OCI-M1 (cell line): ENCODE measurements at places on chromosomes 4 and X.

DNA sequence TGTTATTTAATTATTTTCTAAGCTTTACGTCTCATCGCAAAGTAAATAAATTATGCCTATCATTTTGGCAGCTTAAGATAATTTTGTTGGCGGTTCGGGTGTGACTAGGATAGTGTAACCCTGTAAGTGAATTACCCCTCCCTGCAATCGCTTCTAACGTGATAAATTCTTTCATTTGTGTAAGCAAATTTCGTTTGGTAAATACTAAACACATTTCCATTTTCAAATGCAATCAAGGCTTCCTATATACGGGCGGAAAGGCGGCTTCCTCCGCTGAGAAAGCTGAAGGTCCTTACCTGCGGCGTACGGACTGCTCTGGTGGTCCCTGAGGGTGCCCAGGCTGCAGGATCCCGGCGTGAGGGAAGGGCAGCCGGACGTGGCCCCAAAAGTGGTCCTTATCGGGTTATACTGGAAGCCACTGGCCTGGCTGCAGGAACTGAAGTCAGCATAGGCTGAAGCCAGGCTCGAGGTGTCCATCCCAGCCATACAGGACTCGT is 403 bp downstream of the PHOX2B start:
- DNase-seq, result no peak

- DNase-seq, result no peak
Observed at GRCh38 chr4:15706646-15707362, 3.9 kb downstream of the BST1 start.

DNA sequence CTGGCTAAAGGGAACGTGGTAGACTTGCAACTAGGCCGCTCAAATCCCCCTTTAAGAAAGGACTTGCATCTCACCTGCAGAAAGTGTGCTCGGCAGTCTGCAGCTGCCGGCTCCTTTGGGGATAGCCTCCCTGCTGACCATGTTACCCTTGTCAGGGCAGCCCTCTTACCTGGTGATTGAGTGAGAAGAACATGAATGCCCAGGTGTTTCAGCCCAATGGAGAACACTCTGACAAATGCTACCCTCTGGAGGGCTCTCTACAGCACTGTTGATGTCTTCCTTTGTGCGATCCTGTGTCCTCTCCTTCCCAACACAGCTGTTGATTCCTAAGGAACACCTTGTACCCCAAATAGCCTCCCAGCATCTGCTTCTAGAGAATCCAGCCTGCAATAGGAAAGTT is 178.7 kb upstream of the LDB2 start:
- no peak for DNase-seq

DNA sequence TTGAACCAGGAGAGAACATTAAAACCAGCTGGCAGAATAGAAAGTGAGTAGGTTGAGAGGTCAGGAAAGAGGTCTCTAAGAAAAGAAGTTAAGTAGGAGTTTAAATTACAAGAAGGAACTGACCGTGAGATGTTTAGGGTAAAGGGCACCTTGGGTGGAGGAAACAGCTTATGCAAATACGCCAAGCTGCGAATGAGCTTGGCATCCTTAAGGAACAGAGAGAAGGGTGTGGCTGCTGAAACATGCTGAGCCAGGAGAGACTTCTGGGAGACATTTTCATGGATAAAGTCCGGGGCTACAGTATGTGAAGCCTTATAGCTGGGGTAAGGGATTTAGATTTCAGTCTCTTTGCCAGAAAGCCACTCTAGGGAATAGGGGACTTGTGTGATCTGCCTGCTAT is 249.1 kb downstream of the KCNIP4 start:
- no peak for DNase-seq

DNA sequence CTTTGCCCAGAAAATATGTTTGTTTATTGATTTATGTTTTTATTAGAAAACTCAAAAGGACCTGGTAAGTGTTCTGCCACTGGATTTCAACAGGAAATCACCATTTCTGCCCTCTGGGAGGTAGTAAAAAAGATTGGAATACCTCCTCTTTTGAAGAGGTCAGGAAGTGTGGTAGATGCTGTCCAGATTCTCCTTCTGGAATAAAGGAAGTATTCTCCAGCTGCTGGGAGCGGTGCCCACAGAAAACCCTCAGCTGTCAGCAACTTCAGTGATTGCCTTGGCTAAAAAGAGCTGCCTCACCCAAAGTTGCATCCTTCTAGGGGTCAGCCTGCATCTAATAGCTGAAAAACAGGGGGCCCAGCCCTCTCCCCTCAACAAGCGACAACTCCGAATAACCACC is 13.8 kb upstream of the ZNF674 start:
- no peak for DNase-seq

DNA sequence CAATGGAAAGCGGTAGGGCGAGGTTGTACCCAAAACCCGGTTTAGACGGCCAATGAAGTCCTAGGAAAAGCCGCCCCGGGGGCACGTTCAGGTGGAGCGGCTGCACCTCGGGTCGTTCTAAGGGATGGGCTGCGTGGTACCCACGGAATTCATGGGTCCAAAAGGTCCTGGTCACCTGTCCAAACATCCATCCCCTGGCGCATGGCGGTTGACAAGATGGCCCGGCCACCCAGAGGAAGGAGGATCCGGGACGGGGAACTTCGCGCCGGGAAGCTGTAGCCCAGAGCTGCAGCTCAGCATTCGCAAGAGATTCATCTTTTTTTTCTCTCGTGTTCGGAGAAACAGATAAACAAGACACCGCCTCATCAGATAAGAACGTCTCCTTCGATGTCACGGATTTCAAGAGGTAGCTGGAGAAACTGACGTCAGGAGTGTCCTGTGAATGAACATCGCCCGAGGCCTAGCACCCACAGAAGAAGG is 10.9 kb downstream of the PITX2 start:
- no peak for DNase-seq

GRCh38 chr4:122673252-122673651 is 52.4 kb upstream of the IL21 start:
- DNase-seq, result no peak

DNA sequence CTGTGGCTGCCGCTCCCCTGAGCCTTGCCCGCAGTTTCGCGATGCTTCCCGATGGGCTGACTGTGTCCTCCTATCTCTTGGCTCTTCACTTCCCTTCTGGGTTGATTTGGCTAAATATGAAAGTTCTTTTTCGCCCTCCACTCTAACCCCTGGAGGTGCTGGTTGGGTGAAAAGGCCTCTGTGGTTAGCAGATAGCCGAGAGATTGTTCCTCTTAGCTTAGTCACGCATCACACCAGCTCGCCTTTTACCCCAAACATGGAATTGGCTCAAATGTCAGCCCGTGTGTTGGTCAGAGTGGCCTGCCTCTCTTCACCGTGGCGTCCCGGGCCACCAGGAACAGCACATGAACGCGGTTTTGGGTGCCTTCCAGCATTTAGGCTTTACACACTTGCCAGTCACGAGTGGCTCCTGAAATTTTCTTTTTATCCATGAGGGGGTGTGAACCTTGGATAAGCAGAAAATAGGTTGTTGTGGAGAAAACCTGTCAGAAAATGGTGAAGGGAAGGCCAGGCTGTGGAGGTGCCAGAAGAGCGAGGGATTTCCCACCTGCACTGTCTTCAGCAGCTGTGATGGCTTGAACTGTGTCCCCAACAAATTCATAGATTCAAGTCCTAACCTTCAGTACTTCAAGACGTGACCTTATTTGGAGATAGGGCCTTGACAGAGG is 8.9 kb downstream of the CLCN4 start:
- DNase-seq, result peak; percentile 94

- no peak for DNase-seq
Observed at GRCh38 chrX:9037296-9037695, 3.4 kb upstream of the FAM9B start.

DNA sequence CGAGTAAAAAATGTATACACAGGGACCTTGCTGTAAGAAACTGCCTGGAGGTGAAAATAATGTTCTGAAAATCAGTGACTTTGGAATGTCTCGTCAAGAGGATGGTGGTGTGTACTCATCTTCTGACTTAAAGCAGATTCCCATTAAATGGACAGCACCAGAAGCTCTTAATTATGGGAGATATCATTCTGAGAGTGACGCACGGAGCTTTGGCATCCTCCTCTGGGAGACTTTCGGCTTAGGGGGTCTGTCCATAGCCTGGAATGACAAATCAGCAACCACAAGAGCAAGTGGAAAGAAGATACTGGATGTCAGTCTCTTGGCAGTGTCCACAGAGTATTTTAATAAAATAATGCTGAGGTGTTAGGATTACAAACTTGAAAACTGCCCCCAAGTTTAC is 129.4 kb downstream of the THOC2 start:
- DNase-seq, result no peak

DNA sequence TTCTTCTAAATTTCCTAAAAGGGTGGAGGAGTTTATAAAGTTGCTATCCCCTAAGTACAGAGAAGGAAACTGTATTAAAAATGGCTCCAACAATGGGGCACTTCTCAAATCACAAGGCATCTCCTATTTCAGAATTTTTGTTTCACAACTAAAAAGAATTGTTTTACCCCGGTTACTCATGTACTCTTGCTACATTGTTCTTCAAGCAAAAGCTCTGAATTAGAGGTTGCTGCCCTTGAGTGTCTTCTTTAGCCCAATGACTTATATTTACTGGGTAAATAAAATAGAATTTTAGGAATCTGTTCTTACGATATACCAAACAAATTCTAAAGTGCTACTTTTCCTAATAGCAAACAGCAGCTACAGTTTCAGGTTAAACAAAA is 67.5 kb downstream of the PPEF2 start:
- no peak for DNase-seq

GRCh38 chr4:182391111-182391684 is 148.0 kb downstream of the TENM3 start:
- DNase-seq, result no peak

DNA sequence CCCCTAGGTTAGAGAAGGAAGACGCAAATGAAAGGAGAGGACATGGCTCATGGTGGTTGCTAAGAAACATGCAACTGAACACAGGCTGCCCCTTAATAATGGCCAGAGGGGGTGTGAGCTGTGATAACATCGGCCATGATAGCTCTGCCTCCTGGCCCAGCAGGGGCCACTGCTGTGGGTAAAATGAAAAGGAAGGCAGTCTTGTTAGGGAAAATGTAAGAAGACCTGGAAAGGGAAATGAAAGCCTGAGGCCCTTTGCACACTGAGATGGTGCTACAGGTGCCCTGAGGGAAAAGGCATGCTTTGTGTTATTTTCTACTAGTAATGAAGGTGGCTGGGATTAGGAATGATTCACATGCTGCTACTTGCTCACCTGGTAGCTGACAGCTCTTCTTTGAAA is 123.6 kb upstream of the MID1 start:
- DNase-seq, result no peak

GRCh38 chrX:94942603-94943002 is 1268.6 kb downstream of the FAM133A start:
- DNase-seq, result no peak

- DNase-seq, result no peak
Observed at GRCh38 chrX:136256026-136256425, 4.8 kb upstream of the MAP7D3 start.

DNA sequence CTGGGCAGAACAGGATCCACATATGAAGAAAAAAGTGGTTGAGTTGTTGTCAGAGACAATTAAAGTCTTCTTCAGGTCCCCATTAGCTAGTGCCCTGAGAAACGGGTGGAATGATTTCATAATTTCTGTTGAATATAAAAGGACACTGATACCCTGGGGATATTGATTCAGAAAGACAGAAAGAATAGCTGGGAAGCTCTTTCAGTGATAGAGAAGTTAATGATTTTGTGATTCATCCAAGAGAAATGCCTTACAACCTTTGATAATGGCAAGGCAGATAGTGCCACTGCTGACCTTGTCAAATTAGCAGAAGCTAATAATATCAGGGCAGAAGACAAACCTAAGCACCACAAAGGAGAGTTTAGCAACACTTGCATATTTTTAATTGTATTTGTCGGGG is 37.9 kb downstream of the UNC5C start:
- no peak for DNase-seq

- DNase-seq, result no peak
Observed at GRCh38 chr4:187183826-187184225, 460.2 kb upstream of the FAT1 start.

DNA sequence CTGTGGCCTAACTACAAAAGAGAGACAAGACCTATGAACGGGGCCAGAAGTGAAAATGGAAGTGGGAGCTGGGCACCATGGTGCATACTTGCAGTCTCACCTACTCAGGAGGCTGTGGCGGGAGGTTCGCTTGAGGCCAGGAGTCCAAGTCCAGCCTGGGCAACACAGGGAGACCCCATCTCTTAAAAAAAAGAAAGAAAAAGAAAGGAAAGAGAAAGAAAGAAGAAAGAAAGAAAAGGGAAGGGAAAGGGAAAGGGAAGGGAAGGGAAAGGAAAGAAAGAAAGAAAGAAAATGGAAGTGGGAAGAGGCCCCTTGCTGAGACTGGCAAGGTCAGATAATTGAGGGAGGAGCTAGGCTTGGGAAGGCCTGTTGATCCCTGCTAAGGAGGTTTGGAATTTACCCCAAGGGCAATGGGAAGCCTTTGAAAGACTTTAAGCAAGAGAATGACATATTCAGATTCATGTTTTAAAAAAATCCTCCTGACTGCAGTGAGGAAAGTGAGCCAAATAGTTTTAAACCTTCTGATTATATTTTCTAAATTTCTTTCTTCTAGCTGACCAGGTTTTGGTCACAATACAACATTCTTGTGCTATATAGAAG is 17.7 kb upstream of the HERC5 start:
- no peak for DNase-seq

DNA sequence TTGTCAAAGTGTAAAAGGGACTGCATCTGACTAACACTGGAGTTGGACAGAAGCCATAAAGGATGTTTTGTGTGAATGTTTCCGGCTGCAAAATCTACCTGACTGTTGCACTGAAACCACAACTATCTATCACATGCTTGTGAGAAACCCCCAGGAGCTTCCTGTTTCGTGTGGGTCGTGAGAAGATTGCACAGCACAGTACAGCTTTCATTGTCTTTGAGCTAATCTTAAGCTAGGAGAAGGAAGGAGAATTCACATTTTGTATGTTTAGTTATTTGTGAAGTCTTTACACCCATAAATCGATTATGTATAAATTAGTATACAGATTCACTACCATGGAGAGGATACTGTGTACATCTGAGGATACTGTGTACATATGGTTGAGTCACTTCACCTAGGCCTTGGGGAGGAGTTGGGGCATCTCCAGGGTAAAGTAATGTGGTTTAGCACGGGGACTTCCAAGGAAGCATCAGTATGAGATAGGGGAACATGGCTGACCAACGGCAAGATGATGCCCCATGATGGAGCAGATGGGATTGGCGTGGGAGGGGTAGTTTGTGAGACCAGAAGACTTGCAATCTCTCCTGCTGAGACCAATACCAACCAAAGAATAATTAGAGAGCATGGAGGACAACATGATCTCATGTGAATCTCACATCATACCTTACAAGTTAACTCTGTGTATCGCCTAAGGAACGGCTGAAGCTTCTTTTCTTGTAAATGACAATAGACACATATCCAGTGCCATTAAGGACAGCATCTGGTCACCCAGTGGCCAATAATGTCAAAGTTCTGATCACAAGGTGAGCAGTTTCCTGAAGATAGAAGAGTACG is 43.1 kb upstream of the FAM9C start:
- peak; percentile 47 for DNase-seq

DNA sequence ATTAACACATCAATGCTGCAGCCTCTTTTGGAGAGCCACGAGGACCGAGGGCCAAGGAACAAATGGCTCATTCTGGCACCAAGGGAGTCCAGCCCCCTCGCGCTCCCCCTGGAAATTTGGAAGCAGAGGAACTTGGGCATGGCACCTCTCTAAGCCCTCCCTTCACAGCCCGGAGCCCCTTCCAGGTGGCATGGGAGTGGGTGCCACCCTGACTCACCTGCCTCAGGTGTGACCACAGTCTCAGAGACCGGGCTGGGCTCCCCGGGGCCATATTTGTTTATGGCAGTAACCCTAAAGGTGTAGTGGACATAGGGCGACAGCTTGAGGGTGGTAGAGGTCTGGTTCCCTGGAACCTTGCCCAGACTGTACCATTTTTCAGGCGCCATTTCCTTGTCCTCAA is 18.8 kb downstream of the L1CAM start:
- no peak for DNase-seq
